Activated CD8-positive, alpha-beta memory T cell treated with anti-CD3 and anti-CD28 coated beads, Interleukin-2, amount 10 ng/mL, durations not matched to agents 7 days and 5 days (primary cell): ENCODE measurements at places on chromosomes 2 and 18. TPM values are rescaled to one million over a fixed set of nuclear protein-coding genes. Genes with fewer than 3 reads are reported as not detected.

DNA sequence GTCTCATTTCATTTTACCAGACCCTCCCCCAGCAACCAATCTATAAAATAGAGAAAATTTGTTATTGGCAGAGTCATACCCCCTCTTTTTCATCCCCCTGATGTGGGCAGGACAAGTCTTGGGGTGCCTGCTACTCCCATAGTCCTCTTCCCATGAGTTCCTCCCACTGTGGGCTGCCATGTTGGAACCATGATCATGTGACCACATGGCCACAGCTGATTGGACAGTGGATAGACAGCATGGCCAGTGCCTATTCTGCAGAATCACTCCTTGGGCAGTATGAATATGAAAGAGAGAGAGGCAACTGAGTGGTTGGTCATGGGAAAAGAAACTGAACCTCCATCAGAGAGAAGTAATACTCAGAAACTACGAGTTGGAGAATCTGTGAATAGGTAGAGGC lies 84.9 kb downstream of the PDCL3 start:
- H3K27me3 ChIP-seq = no peaks in the 10 kb centered on the region
- H3K27ac ChIP-seq = no peak overlapping the region
- peaks cover 4% of the 10 kb centered on the region for H3K36me3 ChIP-seq
- no peak for DNase-seq

GRCh38 chr2:227653419-227653818 lies 13.2 kb upstream of the SCYGR5 start:
- peaks cover 29% of the 10 kb centered on the region for H3K27me3 ChIP-seq
- H3K4me3 ChIP-seq = no peak overlapping the region
- H3K36me3 ChIP-seq = no peaks in the 10 kb centered on the region
- no peak overlapping the region for H3K27ac ChIP-seq
- no peaks in the 10 kb centered on the region for H3K4me1 ChIP-seq

- H3K27me3 ChIP-seq = peaks cover 2% of the 10 kb centered on the region
- H3K4me1 ChIP-seq = no peaks in the 10 kb centered on the region
- no peaks in the 10 kb centered on the region for H3K36me3 ChIP-seq
- no peak overlapping the region for H3K27ac ChIP-seq
- H3K4me3 ChIP-seq = no peak overlapping the region
Observed at GRCh38 chr2:133982256-133982655, 271.6 kb upstream of the MGAT5 start.

- H3K4me3 ChIP-seq = no peak overlapping the region
- no peak for DNase-seq
- no peak overlapping the region for H3K27ac ChIP-seq
Observed at GRCh38 chr18:618618-619017, 21.8 kb downstream of the CLUL1 start.

- no peak for DNase-seq
- H3K27ac ChIP-seq = no peak within 1 kb of the TSS
- no peaks in the 10 kb centered on the region for H3K36me3 ChIP-seq
- H3K4me1 ChIP-seq = peaks cover 7% of the 10 kb centered on the region
- H3K4me3 ChIP-seq = peak within 1 kb of the TSS; percentile 9
- H3K27me3 ChIP-seq = peaks cover 71% of the 10 kb centered on the region
Observed at GRCh38 chr2:222671259-222672067, at the start of gene MOGAT1. TSS of gene MOGAT1 (plus strand) at chr2:222671658. CDS start at chr2:222671786, 128 bp downstream.

- H3K36me3 ChIP-seq = no peaks in the 10 kb centered on the region
- H3K4me3 ChIP-seq = no peak overlapping the region
- no peaks in the 10 kb centered on the region for H3K4me1 ChIP-seq
- H3K27me3 ChIP-seq = peaks cover 8% of the 10 kb centered on the region
- H3K27ac ChIP-seq = no peak overlapping the region
- DNase-seq = no peak
Observed at GRCh38 chr2:120761911-120762310, 26.2 kb downstream of the GLI2 start.

DNA sequence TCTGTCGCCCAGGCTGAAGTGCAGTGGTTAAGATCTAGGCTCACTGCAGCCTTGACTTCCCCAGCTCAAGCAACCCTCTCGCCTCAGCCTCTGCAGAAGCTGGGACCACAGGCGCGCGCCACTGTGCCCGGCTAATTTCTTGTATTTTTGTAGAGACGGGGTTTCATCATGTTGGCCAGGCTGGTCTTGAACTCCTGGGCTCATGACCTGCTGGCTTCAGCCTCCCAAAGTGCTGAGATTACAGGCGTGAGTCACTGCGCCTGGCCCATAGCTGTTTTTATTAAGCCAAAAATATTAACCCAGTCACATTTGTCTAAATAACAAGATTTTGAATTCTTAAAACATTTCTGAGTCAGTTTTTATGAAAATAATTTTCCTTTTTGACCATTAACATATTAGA lies 6.3 kb upstream of the SFT2D3 start:
- H3K36me3 ChIP-seq = peaks cover 3% of the 10 kb centered on the region
- no peaks in the 10 kb centered on the region for H3K4me1 ChIP-seq
- H3K4me3 ChIP-seq = no peak overlapping the region
- H3K27ac ChIP-seq = no peak overlapping the region
- no peak for DNase-seq
- no peaks in the 10 kb centered on the region for H3K27me3 ChIP-seq

DNA sequence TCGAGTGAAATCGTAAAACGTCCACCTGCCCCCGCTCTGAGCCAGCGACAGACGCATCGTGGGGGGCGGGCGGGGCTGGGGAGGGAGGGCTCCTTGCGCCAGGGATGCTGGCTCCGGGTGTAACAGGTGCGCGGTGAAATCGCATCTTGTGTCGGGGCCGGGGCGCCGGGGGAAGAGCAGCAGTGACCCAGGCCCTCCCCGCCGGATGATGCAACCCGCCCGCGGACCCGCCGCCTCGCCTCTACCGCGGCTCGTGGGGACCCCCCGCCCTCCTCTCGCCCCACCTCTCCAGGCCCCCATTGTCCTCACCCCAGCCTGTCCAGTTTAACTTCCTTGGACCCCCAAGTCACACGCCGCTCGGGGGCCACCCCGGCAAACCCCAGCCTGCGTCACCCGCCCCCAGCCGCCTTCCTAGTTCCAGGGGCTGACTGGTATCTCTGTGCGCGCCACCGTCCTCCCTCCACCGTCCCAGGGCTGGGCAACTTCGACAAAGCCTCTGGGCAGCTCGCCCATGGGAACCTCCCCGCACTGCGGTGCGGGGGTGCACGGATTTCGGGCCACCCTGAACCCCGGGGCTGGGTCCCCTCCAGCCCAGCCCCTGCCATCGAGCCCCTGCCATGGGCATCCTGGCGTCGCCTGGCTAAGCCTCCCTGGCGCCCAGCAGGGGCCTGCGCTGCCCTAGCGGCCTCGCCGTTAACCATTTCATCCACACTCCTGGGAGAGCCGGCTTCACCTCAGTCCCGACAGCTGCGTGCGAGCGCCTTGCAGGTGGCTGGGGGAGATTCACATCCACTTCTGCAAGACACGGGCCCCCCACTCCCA lies 799 bp upstream of the KIF1A start:
- DNase-seq = peak; percentile 40
- H3K27me3 ChIP-seq = peaks cover 61% of the 10 kb centered on the region
- peak overlapping the region; percentile 22 for H3K4me3 ChIP-seq
- H3K36me3 ChIP-seq = peaks cover 1% of the 10 kb centered on the region
- H3K27ac ChIP-seq = no peak overlapping the region
- H3K4me1 ChIP-seq = peaks cover 5% of the 10 kb centered on the region

- no peaks in the 10 kb centered on the region for H3K4me1 ChIP-seq
- no peak overlapping the region for H3K27ac ChIP-seq
- no peak for DNase-seq
Observed at GRCh38 chr2:236215196-236215595, 47.0 kb upstream of the GBX2 start.

THUMPD2 gene
- 20.8 TPM for total RNA-seq

TSPYL6 gene
- not detected for total RNA-seq

DNA sequence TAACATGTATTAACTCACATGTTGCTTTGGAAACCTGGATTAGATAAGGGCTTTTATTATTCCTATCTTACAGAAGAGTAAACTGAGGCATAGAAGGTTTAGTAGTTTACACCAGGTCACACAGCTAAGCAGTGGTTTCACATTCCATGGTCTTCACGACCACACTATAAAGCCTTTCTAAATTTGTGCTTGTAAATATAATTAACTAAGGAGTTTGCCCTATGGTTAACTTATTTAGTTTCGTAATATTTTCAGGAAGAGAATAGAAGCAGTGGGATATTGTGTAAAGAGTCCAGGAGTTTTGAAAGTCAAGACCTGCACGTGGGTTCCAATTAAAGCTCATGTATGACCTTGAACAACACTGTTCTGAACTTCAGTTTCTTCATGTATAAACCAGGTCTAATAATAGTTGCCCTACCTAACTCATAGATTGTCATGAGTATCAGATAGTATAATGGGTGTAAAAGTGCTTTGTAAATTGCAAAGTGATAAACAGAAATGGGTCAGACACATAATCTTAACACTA lies 19.5 kb upstream of the SOS1 start:
- H3K27me3 ChIP-seq = no peaks in the 10 kb centered on the region
- no peak for DNase-seq
- H3K36me3 ChIP-seq = peaks cover 5% of the 10 kb centered on the region
- no peak overlapping the region for H3K4me3 ChIP-seq
- H3K27ac ChIP-seq = peak overlapping the region; percentile 38

DNA sequence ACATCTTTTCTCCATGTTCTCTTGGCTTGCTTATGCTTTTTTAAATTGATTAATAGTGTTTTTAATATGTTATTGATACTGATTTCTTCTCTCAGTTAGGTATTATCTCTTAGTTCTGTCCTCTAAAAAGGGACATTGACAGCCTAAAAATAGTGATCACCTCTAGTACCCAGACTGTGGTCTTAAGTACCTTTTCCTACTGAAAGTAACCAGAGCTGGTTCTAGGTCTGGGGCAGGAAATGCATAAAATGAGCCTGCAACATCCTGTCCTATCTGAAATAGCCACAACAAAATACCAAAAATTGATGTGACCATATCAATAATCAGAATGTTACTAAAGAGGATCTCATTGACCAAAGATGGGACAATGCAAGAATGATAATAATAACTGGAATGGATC lies 113.3 kb downstream of the DNAH6 start:
- DNase-seq = no peak
- H3K4me3 ChIP-seq = no peak overlapping the region
- H3K27ac ChIP-seq = no peak overlapping the region
- no peaks in the 10 kb centered on the region for H3K36me3 ChIP-seq
- H3K27me3 ChIP-seq = no peaks in the 10 kb centered on the region
- H3K4me1 ChIP-seq = peaks cover 20% of the 10 kb centered on the region

ACKR3 gene
- total RNA-seq = 3.3 TPM

GRCh38 chr2:114005110-114005783 lies 115.4 kb downstream of the ACTR3 start:
- H3K4me1 ChIP-seq = no peaks in the 10 kb centered on the region
- DNase-seq = no peak
- no peak overlapping the region for H3K27ac ChIP-seq
- H3K27me3 ChIP-seq = no peaks in the 10 kb centered on the region
- H3K36me3 ChIP-seq = no peaks in the 10 kb centered on the region
